Right renal cortex interstitium (tissue), 3 donors: ENCODE measurements at places on chromosomes 5 and 9. TPM values are rescaled to one million over a fixed set of nuclear protein-coding genes. Genes with fewer than 3 reads are reported as not detected.

Gene DIPK1B
- 31.9 TPM for polyA plus RNA-seq

Gene ARHGEF39
- 7.4 TPM for polyA plus RNA-seq

Gene TRIM7
- polyA plus RNA-seq, result 0.29 TPM

Gene GFI1B
- 0.72 TPM for polyA plus RNA-seq

Gene SPINK1
- polyA plus RNA-seq, result 61.4 TPM

Gene SPATA31D4
- polyA plus RNA-seq, result not detected

- no peak for DNase-seq
Measured at GRCh38 chr5:144468571-144468970, 297.9 kb downstream of the KCTD16 start.

GRCh38 chr5:95771892-95772291, 40.8 kb downstream of the RHOBTB3 start:
- DNase-seq, result no peak

DNA sequence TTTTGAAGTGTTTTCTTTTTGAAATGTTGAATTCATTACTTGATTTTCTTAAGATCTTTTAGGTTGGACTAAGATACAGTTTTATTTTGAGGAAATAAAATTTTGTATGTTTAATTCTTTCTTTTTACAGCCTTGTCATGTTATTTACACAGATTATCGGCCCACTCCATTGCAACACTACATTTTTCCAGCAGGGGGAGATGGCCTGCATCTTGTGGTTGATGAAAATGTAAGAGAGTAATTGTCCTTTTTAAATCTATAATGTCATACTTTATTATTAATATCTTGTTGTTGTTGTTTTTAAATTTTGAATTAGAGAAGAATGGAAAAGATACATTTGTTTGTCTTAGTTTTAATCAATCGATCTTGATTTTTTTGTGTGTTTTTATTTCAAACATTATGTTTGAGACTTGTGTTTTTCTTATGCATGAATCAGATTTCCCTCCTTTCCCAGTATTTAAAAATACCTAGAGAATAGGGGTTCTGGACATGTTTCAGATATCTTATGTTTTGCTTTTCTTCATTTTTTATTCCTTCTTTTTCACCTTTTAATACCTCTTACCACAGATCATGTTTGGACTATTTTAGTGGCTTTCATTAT, 36.7 kb downstream of the MTREX start:
- DNase-seq, result peak; percentile 47

DNA sequence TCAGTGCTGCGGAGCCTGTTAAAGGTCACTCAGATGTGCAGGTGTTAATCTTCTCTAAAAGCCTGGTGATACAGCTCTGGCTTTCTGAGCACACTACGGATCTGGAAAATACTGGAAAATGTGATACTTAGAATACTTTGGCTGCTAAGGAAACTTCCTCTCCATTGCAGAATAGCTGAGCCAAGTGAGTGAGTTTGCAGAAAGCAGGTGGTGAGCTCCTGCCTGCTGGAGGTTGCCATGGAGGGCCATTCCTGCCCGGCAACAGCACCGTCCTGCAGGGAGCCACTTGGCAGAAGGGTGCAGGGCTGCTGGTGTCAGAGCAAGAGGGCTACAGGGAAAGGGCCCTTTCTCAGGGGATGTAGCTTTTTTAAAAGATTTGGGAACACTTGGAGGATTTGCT, 40.7 kb downstream of the SECISBP2 start:
- no peak for DNase-seq

GRCh38 chr5:98187945-98188344, 585.5 kb upstream of the RGMB start:
- no peak for DNase-seq

DNA sequence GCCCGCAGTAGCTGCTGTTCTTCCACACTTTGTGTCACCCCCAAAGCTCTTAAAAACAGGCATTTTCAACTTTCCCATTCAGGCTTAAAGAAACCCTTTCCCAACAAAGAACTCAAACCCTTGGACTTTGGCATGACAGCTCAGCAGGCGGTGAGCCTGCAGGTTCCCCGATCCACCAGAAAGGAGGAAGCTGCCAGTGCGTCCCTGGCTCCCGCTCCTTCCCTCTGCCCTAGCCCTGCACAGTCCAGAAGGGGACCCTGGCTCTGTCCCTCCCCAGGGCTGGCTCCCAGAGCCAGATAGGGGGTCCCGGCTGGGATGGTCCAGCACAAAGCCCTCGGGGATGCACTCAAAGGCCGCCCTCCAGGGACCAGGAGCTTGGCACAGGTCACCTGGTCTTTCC, 9.6 kb downstream of the SLC9A3 start:
- no peak for DNase-seq

DNA sequence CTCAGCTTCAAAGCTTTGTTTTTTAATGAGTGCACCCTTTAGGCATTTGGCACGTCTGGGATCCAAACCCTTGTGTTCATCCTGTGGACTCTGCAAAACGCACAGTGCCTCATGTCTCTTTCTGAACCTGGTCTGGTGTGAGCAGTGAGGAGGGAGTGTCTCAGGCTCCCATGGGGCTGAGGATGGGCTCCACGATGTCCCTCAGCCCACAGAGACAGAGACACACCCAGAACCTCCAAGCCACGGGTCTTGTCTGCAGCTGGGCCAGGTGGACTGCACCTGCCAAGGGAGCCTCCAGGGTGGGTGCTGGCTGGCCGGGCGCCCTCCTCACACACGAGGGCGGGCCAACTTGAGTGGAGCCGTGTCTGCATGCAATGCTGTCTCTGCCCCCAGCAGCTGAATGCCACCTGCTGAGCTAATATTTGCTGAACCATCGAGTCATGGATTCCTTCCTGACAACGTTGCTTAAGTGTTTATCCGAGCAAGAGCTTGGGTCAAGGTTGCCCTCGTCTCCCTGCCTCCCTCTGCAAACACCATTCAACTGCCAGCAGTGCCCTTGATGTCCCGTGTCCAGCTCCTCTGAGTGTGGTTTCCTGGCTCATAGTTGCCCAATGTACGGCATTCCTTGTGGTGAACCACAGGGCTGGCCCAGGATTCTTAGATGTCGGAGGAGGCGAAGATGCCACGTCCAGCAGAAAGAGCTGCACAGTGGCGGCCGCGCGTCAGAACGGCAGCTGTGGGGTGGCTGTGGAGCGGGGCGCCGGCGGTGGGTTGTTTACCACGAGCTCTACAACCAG, 31.4 kb upstream of the LPCAT1 start:
- no peak for DNase-seq

DNA sequence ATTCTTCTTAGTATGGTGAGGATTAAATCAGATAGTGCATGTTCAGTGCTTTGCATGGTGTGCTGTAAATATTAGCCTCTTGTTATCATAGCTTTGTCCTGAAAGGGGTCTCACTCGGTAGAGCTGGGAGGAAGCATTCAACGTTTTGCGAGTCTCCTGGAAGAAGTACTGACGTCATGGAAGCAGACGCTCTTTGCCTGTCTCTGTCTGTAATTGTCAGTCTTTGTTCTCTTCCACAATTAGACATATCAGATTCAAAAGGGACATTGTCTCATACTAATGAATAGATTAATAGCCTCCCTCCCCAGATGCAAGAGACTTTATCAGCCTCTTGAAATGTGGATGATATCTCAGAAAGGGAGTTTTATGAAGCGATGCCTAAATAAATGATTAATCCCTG, 91.8 kb upstream of the CXCL14 start:
- DNase-seq, result no peak

- no peak for DNase-seq
Measured at GRCh38 chr9:16316911-16317817, 553.3 kb downstream of the BNC2 start.

- no peak for DNase-seq
Measured at GRCh38 chr5:124040799-124041198, 528.8 kb downstream of the CSNK1G3 start.

DNA sequence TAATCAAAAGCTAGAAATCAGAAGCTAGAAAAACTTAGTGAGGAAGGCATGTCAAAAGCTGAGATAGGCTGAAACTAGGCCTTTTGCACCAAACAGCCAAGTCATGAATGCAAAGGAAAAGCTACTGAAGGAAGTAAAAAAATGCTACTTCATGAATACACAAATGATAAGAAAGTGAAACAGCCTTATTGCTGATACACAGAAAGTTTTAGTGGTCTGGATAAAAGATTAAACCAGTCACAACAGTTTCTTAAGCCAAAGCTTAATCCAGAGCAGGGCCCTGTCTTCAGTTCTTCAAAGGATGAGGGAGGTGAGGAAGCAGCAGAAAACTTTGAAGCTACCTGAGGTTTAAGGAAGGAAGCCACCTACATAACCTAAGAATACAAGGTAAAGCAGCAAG, 102.5 kb upstream of the SH3GL2 start:
- no peak for DNase-seq

DNA sequence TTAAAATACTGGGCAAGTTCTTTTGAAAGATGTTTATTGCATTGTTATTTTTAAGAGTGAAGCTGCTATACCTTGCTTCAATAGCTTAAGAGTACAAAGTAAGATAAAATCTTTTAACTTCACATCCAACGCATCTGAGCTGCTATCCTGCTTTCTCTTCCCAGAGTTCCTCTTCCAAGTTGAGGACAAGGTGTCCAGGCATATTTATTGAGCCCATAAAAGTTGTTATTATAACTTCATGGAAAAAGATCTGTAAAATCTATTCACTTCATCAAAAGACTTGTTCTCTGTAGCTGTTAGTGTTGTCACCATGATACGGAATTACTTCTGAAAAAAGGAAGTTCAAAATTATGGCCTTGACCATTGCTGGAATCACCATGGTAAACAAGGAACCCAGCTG, 306.2 kb upstream of the ELAVL2 start:
- no peak for DNase-seq

GRCh38 chr5:76958991-76959767, 6.3 kb downstream of the CRHBP start:
- DNase-seq, result no peak

DNA sequence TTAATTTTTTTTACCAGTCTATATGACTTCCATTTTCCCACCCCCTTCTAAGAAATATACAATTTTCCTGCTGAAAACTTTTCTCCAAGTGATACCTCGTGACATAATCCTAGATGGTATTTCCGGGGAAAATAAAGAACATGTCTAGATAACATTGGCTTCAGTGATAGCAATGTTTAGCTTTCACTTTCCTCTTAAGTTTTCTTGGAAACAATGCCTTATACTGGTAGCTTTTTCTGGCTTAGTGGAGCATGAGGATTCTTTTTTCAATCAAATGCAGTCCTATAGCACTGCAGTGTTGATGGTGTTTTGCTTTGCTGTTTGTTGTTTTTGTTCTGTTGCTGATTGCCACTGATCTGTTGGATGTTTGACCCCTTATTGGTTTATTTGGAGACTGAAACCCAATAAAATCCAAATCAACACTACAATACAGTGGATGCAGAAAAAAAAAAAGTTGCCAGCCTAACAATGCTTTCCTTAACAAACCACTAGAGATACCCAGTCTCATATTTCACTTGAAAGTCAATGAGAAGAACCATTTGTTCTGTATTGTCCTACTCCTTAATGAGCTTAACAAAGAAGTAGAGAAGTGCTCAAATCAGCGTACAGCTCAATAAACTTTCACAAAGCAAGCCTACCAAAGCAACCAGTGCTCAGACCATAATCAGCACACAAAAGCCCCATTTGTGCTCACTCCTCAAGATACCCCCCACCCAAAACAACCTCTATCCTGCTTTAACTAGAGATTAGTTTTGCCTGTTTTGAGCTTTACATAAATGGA, 74.2 kb upstream of the GRAMD2B start:
- DNase-seq, result no peak

- DNase-seq, result no peak
Measured at GRCh38 chr5:140356853-140357725, 2.9 kb upstream of the SLC4A9 start.

DNA sequence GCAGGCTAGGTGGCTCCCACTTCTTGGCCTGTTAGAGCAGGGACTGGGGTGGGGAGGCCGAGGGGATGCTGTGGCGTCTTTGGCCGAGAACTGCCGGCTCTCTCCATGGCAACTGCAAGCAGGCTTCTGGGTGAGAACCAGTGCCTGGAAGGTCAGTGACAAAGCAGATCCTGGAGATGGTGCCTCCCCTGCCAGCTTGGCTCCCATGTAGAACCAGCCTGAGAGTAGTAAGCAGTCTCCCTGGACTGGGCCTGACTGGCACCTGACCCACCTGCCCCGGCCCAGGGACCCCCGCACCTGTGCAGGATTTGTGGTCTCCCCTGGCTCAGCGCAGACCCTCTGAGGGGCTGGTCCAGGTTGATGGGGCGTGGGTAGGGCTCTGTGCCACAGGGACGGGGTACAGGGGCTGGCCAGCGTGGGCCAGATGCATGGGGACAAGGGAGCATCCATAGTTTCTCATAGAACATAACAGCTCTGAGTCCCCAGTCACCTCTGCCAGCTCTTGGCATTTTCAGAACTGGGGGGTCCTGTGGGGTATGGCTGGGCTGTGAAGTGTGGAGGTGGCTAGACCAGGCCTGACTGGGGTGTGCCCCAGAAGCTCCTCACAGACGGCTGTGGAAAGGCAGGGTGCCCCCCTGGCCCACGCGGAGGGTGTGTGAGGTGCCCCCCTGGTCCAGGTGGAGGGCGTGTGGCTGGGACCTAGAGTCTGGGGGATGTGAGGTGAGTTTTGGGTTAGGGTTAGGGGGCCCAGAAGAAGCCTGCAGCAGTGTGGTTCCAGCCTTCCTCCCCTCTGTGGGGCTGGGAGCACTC, 22.2 kb downstream of the CACNA1B start:
- no peak for DNase-seq

DNA sequence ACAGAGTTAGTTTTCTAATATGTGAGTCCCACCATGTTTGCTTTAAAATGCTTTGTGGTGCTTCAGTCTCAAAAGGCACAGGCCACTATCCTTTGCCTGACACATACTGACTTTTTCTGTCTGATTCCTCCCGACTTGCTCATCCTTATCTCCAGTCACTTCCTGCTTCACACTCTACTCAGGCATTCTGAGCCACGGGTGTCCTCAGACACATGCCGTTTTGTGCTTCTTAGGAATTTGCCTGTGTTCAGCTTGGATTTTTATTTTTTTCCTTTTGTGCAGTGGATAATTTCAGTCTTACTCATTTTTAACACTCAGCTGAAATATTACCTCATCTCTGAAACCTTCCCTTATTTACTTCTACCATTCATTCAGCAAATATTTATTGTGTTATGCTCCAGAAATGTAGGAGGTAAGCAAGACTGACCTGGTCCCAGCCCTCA, 54.1 kb downstream of the MAN2A1 start:
- DNase-seq, result no peak

DNA sequence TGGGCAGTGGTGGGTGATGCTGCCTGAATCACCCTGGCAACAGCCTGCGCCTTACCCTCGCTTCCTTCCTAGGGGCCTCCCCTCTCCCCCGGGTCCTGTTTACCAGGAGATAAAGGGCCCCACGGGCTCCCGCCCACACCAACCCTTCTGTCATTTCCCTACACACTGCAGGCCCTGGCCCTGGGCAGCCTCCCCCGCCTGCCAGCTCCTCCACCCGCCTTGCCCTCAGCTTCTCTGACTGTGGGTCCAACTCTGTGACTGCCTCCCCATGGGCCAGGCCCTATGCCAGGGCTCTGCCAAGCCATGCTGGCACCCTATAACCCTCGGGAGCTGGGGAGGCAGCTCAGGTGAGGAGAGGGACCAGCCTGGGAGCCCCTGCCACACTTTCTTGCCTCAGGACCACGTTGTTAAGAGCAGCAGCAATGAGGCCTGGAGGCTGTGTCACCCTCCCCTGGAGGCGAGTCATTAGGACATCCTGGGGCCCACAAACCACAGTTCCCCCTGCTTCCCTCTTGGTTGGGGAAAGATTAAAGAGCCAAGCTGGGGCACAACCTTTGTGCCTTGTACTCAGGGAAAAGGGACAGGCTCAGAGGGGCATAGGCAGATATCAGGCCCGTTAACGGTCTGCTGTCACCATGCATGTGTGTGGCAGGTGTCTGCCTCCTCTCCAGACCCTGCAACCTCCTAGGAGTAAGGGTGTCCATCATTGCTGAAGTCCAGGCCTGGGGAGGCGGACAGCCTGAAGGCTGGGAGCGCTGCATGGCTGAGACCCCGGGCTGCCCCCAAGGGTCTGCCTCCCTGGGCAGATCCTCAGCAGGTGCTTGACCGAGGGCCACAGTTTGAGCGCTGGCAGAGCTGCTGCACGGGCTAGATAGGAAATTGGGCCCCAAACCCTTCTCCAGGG, 2.8 kb downstream of the MGAT4B start:
- DNase-seq, result no peak
